ENCODE measurements at places on chromosomes 1 and 21.

DNA sequence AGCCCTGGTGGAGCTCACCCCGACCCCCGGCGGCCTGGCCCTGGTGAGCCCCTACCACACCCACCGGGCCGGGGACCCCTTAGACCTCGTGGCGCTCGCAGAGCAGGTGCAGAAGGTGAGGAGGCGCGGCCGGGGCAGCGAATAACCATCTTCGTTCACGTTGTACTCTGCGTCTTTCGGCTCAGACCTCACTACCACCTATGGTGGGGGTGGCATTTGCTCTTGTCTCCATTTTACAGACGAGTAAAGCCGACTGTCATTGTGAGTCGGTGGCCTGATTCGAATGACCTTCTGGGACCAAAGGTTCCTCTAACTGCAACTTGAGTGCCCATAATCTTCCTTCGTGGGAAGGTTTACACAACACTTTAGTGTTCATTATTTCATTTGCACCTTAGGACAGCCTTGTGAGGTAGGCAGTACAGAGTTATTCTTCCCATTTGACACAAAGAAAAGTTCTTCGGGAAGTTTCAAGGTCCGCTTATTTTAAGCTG is 506 bp downstream of the C1orf50 start:
- peak; percentile 25 for DNase-seq

GRCh38 chr1:228093050-228093906 is 9.8 kb downstream of the C1orf35 start:
- DNase-seq = no peak

DNA sequence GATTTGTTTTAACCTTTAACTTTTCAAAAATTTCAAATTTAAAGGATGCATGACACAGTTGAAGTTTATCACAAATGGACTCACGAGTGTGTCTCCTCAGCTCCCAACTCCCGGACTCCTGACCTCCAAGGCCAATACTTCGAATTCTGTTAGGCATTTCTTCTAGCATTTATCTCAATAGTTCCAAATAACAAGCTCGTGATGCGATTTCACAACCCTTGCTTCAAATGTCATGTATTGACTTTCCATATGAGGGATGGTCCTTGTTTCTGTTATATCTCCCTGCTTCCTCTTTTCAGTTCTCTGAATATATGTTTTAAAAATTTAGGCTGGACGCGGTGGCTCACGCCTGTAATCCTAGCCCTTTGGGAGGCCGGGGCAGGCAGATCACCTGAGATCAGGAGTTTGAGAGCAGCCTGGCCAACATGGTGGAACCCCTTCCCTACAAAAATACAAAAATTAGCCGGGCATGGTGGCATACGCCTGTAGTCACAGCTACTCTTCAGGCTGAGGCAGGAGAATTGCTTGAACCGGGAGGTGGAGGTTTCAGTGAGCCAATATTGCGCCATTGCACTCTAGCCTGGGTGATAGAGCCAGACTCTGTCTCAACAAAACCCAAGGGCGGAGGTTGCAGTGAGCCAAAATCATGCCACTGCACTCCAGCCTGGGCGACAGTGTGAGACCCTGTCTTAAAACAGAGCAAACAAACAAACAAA is 52.0 kb upstream of the TINAGL1 start:
- DNase-seq = peak; percentile 4

- DNase-seq = no peak
These were observed 61.2 kb upstream of the CCDC190 start for GRCh38 chr1:162922201-162922600.

- no peak for DNase-seq
These were observed 8.0 kb downstream of the TMEM81 start for GRCh38 chr1:205076245-205076761.

DNA sequence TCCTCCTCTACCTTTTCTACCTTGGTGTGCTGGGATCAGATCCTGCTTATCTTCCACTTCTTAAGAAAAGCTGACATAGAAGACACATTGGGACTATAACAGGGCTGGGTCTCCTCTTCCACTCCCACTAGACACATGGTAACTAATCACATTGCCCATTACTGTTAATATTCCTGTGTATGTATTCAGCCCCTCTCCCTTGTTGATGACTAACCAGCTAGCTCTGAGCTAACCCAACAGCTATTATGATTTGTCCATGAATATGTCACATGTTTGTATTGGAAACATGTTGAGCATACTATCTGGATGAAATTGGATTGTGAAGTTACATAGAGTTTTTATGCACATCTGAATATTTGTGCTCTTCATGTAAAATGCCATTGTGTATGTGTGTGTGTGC is 52.9 kb downstream of the MPZL1 start:
- DNase-seq = no peak

DNA sequence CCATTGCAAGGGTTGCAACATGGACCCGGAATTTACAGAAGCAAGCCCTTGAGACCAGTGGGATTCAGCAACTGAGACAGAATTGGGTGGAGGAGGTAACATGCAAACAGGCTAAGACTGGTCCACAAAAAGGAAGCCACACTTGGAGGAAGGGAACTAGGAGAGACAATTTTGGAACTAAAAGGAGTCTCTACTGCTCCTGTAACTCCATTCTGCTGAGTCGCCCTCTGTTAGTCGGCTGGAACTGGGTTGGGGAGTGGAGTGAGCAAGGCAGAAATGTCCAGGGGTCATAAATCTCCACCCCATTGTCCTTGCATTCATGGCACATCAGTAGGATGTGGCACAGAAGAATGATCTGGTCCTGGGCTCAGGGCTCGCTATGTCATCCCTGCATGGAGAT is 5.1 kb downstream of the LAMB3 start:
- no peak for DNase-seq

GRCh38 chr1:219629296-219629880 is 16.5 kb upstream of the ZC3H11B start:
- DNase-seq = no peak

GRCh38 chr1:65812065-65812464 is 19.4 kb downstream of the PDE4B start:
- peak; percentile 94 for DNase-seq

GRCh38 chr1:224058303-224058702 is 55.6 kb upstream of the FBXO28 start:
- DNase-seq = no peak

- DNase-seq = no peak
These were observed 13.7 kb upstream of the TTC4 start for GRCh38 chr1:54701996-54702395.

DNA sequence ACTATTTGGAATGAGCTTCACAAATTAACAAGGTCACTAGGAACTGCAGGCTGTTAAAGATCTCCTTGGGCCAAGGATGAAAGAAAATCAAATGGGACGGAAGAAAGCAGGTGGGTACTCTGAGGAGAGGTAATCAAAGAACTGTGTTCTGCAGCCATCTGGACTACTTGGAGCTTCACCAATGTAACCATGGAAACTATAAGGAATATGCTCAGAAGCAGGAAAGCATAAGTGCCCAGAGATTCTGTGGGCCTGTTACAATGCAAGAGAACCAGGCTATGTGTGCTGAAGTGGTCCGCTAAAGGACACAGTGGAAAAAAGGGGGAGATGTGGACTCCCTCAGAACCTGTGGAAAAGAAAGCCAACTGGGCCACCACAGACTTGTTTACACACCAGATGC is 238.5 kb downstream of the PTGER3 start:
- no peak for DNase-seq

GRCh38 chr1:113905435-113905861 is 322 bp downstream of the DCLRE1B start:
- no peak for DNase-seq

GRCh38 chr1:172561252-172561651 is 28.3 kb downstream of the SUCO start:
- no peak for DNase-seq

DNA sequence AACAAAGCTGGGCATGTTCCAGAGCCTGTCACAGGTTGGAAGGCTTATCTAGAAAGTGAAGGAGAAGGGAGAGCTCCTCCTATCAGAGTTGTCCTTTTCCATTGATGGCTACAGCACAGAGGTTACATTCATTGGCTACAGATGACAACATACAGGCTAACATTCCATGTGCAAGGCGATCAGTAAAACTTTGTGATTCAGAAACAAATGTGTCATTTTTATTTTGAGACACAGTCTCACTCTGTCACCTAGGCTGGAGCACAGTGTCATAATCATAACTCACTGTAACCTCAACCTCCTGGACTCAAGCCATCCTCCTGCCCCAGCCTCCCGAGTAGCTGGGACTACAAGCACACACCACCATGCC is 32.6 kb downstream of the TRIM67 start:
- no peak for DNase-seq

DNA sequence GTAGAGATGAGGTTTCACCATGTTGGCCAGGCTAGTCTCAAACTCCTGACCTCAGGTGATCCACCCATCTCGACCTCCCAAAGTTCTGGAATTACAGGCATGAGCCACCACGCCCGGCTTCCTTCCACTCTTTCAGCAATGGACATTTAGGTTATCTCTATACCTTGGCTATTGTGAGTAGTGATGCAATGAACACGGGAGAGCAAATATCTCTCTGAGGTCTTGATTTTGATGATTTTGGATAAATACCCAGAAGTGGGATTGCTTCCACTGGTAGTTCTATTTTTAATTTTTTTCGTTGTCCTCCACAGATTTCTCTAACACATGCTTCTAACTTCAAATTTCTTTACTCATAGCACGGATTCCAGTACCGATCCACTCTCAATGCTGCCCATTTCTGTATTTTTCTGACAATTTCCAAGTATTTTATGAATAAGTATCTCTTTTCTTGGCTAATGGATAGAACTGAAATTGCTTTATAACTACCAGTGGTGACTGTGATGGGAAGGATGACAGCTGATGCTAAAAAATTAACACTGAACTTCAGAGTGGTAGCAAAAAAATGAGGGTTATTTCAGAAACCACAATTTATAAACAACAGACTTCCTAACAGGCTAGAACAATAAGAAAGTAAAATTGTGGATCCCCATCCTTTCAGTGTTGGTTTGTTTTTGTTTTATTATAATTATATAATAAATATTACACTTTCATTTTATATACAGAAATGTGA is 327.5 kb upstream of the RUNX1 start:
- no peak for DNase-seq

DNA sequence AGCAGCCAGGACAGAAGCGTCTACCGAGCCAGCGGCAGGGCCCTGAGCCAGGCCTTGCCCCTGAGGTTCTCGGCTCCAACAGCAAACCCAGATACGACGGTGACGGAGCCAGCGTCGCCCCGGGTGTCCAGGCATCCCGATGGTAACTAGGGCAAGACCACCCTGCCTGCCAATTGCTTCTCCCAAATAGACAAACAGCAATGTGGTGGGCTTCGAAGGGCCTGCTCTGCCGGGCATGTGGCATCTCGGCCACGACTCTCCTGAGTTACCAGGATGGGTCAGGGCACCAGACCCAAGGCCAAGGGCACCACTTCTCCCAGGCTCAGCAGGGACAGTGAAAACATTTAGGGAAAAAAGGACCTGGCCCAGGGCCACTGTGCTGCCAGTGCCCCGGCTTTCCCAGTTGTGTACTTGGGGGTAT is 3.2 kb upstream of the ACTRT2 start:
- DNase-seq = no peak

DNA sequence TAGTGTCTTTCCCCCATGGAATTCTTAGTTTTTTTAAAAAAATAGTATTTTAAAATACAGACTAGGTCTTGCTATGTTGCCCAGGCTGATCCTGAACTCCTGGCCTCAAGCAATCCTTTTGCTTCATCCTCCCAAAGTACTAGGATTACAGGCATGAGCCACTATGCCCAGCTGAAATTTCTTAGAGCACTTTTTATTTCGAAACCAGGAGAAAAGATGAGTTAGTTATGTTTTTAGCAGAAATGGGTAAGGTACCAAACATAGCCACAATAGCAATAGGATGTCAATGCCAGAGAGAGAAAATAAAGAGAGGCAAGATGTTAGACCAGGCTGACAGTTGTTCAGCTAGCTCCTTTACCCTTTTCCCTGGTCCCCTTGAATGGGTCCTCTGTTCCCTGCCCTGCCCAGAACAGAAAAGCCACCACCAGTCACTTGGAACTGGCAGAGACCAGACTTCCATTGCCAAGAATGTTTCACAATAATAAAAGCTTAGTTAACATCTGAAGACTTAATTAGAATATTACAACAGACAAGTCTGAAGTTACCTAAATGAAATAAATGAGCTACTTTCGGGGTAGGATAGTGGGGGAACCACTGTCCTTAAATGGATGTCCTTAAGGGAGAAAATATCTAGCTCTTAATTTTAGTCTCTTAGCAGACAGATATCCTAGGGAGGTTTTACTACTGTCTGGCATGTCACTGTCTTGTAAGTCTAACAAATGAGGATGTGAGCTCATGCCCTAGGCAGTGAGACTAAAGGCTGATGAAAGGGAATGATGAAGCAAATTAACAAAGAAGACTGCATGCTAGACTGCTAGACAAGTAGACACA is 54.3 kb downstream of the ABL2 start:
- DNase-seq = peak; percentile 87

DNA sequence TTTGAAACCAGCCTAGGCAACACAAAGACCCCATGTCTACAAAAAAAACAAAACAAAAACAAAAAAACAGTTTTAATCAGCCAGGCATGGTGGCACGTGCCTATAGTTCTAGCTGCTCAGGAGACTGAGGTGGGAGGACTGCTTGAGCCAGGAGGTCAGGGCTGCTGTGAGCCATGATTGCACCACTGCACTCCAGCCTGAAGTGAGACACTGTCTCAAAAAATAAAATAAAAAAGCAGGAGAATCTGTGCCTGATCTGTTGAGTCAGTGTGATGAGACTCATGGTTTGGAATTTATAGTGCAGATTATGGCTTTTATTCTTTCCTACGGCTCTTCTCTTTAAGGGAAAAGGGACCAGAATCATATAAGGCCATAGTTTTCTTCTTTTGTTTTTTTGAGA is 16.5 kb downstream of the TRIT1 start:
- no peak for DNase-seq

DNA sequence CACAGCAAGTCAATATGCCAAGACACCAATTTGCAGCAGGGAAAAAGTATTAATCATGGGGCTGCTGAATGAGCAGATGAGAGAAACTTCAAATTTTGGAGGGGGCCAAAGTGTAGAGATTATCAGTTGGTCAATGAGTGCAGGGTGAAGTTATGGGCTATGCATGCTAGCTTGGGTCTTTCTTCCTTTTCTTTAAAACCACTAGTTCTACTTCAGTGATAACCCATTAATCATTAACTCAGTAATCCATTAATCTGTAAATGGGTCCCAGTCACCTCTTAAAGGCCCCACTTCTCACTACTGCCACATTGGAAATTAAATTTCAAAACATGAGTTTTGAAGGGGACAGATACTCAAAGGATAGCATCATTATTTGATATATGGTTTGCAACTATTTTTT is 688.6 kb upstream of the ADGRL4 start:
- DNase-seq = no peak

GRCh38 chr21:34836933-34837505 is 168.2 kb downstream of the CLIC6 start:
- DNase-seq = no peak

DNA sequence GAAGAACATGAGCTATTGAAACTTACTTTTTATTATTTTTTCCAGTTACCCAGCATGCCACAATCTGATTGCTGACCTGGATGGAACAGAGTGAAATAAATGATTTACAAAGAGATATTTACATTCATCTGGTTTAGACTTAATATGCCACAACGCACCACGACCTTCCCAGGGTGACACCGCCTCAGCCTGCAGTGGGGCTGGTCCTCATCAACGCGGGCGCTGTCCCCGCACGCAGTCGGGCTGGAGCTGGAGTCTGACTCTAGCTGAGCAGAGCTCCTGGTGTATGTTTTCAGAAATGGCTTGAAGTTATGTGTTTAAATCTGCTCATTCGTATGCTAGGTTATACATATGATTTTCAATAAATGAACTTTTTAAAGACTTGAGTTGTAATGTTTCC is 243.9 kb downstream of the SDCCAG8 start:
- no peak for DNase-seq

- no peak for DNase-seq
These were observed 463.0 kb downstream of the DSCAM start for GRCh38 chr21:40383951-40384350.

GRCh38 chr1:170230323-170230722 is 84.6 kb downstream of the NTMT2 start:
- DNase-seq = no peak

Measured in AML-193 (cell line).